SK-N-SH treated with all-trans-retinoic acid at 6 μM for 48 hours (cell line): ENCODE measurements at places on chromosomes 4 and X.
A peak's percentile ranks its signal among the peaks of the same experiment; 100 is the strongest.

DNA sequence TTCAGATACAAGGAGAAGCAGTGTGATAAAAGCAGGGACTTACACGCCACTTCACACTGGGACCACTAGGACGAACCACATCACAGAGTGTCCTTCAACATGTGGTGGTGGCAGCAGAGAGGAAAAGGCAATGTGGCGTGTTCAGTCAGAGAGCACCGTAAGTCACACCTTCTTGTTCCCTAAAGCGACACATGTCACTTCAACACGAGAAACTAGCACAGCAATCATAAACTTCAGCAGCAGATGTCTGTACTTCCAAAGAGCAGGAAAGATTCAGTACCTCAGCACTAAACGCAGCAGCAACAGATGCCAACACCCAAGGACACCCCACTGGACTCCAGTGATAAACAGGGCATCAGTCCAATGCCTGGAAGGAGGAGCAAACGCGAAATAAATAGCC lies 96.7 kb downstream of the AREG start:
- ATAC-seq: no peak

DNA sequence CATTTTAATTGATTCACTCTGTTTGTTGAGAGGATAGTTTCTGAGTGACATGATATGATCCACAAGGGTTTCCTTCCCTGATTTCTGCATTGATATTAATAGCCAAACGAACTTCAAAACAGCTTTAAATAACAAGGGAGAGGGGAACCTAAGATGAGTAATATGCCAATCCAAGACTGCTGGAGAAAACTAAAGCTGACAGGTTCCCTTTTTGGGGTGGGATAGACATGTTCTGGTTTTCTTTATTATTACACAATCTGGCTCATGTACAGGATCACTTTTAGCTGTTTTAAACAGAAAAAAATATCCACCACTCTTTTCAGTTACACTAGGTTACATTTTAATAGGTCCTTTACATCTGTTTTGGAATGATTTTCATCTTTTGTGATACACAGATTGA lies 182.2 kb downstream of the AR start:
- ATAC-seq: no peak

DNA sequence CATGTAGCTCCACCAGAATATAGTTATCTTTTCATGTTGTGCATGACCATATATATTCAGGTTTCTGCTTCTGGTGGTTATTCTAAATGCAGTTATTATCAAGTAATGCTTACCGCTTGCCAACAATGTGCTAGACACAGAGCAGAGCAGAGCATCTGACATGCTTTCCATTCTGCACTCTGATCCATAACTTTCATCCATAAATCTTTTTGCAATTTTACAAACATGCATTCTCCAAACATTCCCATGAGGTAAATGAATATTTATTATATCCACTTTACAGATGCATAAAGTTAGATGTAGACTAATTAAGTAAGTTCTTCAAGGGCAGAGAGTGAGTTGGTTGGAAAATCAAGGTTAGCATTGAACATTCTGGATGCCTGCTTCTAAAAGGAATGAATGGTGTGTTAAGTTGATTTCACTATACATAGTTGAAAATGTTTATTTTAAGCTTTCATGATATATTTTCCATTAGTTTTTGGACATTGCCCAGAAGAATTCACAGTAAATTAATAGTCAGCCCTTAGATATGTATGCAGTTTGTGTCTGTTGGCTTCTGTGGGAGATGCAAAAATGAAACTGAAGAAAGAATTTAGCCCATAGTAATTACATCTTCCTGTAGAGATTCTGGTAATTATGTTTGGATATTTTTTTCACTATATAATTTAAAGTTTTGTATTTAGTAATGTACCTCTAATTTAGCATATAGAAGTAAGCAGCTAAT lies 867.8 kb downstream of the CCSER1 start:
- ATAC-seq: peak; percentile 91

DNA sequence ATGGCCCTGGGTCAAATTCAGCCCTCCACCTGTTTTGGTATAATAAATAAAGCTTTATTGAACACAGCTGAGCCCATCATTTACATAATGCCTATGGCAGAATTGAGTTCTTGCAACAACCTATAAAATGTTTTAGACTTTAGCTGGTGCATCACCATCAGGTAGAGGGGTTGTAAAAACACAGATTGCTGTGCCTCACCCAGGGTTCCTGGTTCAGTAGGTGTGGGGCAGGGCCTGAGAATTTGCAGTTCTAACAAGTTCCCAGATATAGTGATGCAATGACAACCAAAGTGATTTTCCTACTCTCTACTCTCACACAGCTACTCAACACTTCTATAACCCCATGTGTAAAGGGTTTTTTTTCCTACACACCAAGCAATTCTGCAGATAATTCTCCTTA lies 120.0 kb upstream of the EGFL6 start:
- no peak for ATAC-seq

GRCh38 chrX:112359906-112360305 lies 277.3 kb upstream of the TRPC5 start:
- ATAC-seq: no peak

DNA sequence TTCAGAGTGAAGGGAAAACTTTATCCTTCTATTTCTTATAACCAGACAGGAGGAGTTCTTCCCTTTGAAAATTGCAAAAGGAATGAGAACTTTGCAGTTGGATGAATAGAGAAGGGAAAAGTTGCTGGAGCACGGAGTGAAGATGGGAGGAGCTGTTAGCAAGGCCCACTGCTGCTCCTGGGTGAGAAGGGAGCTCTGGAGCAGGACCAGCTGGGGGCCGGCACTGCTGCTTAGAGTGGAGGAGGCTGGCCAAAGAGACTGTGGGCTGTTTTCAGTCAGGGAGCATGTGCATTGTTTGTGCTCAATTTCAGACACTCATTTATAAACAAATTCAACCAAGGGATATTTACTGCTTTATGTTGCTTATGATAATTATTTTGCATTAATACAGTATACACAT lies 164.2 kb downstream of the STIM2 start:
- ATAC-seq: no peak

DNA sequence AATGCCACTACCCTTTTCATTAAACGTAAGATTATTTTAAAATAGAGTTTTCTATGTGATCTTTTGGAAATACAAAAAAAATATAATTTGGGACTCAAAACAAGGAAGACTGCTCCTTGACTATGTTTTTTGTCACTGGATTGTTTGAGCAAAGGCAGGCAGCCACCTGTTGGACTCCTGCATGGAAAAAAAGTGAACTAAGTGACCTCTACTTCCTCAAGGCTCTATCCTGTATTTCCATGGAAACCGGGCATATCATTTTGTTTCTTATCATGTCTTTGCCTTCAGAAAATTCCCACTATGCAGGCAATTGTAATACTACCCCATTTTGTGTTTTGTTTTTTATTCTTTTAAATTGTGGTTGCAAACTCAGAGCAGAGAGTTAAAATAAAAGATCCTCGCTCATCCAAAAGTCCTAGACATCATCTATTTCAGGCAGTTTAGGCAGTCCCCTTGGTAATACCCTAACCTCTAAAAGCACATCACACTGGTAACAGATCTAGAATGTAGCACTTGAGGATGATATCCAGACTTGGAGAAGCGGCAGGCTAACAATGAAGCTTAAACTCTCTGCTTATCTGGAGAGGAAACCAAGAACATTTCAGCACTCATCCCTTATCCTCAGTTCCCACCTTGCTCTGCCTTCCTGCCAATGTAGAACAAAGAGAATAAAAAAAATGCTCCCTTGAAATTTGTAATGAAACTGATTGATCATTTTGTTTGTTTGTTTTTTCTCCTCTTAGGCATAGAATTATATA lies 165.7 kb downstream of the BANK1 start:
- ATAC-seq: no peak

GRCh38 chrX:54695816-54696487 lies 102.1 kb downstream of the ITIH6 start:
- no peak for ATAC-seq

DNA sequence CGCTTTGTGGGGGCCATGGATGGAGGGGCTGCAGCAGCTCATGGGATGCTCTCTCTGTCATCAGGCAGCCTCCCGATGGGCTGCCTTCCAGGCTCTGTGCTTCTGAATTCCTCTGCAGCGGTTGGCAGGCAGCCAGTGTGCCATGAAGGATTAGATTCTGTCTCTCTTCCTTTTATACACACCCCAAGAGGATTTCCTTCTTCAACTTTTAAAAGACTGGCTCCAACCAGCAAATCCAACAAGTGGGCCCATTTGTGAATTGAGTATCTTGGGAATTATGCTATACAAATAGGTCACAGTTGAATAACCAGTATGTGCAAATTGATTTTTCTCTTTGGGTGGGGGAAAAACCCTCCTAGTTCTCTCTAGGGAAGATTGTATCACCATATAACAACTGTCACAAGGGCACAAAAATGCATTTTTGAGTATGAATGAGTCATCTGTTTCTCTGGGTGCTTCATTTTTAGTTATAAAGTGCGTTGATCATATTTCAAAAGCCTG lies 96.8 kb upstream of the FAT1 start:
- peak; percentile 92 for ATAC-seq

- no peak for ATAC-seq
These were observed 9.2 kb downstream of the CMC4 start for GRCh38 chrX:155061760-155062159.

GRCh38 chr4:165516281-165516833 lies 137.5 kb downstream of the CPE start:
- no peak for ATAC-seq

DNA sequence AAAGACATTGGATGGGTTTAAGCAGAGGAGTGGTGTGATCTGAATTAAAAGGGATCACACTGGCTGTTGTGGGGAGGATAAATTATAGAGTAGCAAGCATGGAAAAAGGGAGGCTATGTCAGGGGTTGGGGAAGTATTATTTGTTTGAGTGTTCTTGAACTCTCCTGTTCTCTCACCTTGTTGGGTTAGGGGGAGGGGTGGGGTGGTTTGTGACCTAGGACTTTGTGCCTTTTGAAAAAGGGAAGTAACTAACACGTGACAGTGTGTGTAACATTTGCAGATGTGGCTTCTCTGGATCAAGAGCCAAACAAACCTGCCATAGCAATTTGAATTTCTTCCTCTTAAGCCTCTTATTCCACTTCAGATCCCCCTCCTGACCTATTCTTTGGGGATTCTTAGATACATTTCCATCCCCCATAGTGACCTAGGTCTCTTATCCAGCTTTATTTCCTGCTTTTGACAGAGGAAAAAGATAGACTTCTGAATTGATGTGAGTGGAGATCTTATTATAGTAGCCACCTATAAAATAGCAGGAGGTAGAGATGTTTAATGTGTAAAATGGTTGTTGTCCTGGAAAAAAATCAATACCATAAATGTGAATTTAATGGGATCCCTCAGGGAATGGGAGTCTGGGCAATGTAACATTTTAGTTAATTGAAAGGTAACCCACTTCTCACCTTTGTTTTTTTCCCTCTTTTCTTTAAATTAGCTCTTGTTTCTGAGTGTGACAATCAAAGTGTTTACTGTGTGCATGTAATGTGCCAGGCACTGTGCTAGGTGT lies 120.4 kb downstream of the CT47B1 start:
- no peak for ATAC-seq

GRCh38 chr4:165874072-165874790 lies 1.2 kb downstream of the TLL1 start:
- ATAC-seq: no peak; the same call in 2 of the 3 replicates

GRCh38 chrX:13159886-13160285 lies 115.5 kb upstream of the FAM9C start:
- peak; percentile 18; the same call in 2 of the 3 replicates for ATAC-seq

DNA sequence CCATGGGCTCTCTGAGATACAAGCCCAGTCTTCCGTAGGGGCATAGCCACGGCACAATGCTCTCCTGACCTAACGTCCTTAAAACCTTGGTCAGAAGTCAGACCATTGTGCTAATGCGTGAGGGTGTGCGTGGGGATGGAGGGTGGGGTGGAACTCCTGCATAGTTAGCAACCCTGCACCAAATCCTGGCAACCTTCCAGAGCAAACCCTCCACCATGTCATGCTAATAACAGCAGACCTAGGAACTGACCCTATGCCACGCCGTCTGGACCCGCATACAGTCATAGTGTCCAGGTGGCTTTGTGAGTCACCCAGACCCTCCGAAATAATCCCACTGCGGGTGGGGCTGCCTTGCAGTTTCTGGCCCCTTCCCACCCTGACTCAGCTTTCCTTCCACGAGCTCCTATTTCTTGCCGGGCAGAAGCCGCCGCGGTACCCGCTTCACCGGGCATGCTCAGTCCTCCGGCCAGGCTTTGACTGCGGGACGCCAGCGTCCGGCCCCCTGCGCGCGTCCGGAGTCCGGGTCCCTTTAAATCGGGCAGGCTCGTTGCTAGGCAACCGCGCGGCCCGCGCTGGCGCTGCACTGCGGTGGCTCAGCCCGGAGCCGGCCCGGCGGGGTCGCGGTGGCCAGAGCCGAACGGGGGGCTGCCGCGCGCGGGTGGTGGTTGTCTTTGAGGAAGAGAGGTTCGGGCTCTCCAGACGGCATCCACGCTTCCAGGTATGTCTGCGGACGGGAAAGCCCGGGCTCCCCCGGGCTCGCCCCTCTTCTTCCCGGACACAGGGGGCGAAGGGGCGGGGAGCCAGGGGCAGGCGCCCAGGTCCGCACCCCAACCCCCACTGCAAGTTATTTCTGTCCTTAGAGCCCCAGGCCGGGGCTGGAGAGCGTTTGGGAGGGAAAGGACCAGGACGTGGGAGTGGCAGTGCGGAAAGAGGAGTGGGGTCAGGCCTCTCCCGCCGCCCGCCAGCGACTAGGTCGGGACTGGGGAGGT lies at the start of gene CCDC160:
Gene CCDC160, plus strand, starts transcription at position 557 of the 989 bp plus-strand sequence. CDS start 7,619 bp downstream, outside the sequence.
- ATAC-seq: peak; percentile 79

DNA sequence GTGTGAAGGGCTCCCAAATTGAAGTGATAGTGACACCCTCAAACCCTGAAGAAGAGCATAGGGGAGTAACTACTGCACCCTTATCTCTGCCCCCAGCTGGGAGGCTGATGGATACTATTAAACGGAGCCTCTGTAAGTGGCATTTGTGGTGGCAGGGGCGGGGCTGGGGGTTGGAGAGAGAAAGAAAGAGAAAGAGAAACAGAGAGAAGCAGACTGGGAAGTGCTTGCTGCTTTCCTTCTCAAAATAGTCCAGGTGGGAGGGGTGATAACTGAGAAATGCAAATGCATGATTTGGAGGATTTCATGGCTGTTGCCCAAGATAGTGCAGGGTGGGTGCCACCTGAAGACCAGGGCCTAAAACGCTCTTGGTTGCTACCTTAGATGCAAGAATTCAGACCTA lies 253.5 kb upstream of the GATB start:
- ATAC-seq: no peak

- no peak for ATAC-seq
These were observed 140.1 kb upstream of the SMIM31 start for GRCh38 chr4:164613792-164614191.
